Midbrain (tissue), 1 donor: ENCODE measurements at places on chromosomes 12 and 14.

GRCh38 chr12:50933459-50934124 is 18.8 kb upstream of the HIGD1C start:
- DNase-seq: no peak

DNA sequence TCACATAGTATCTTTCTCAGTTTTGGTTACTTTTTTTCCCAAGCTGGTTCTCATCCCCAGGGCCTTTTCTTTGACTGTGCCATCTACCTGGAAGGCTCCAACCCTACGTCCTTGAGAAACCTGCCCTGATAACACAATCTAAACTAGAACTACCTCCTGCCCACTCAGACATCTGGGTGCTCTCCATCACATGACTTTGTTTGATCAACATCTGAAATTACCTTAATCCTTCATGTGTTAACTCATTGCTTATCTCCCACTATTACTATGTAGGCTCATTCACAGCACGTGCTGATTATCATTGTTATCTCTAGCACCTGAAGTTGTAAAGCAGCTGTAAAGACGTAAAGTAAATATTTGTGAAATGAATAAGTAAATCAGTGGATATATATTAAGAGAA is 784.0 kb downstream of the TMTC2 start:
- no peak for DNase-seq

GRCh38 chr14:61090432-61091216 is 109.6 kb downstream of the SLC38A6 start:
- no peak for DNase-seq

DNA sequence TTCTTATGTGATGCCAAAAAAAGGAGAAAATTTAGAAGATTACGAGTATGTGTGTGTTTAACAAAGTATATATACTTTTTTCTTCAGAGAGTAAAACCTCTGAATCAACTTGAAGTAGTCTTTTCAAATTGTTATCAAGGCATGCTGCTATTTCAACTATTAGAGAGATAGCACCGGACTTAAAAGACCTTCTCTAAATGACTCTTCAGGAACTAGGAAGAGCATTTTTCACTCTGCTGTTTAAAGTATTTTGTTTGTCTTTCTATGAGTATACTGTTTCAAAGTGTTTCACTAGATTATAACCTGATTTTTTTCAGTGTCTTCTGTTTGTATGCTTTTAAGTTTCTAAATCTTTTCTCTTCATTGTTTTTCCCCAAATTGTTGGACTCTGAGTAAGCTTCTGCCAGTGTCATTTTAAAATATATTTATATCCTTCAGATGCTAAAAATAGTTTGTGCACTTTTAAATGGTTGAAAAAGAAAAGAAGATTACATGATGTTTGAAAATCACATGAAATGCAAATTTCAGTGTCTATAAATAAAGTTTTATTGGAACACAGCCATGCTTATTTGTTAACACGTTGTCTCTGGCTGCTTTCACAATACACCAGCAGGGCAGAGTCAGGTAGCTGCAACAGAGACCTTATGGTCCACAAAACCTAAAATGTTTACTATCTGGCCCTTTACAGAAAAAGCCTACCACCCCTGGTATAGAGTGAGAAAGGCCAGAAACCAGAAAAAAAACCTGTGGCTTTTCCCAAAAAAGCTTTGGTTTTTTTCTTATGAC is 21.3 kb downstream of the CRADD start:
- DNase-seq: no peak

DNA sequence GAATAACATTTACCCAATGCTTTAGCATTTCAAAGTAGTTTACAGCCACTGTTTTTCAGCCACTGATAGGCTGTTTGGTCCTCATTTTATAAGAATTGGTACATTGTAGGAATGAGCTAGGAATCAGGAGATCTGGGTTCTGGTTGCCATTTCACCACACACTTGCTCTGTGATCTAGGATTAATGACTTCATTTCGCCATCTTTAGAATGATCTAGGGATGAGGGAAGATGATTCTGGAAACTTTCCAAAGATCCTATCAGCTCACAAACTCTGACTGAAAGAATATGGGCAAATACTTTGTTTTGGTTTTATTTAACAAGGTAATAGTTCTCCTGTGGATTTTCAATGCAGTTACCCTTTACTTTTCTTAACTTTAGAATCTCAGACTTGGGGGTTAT is 155.0 kb downstream of the GCH1 start:
- DNase-seq: no peak

DNA sequence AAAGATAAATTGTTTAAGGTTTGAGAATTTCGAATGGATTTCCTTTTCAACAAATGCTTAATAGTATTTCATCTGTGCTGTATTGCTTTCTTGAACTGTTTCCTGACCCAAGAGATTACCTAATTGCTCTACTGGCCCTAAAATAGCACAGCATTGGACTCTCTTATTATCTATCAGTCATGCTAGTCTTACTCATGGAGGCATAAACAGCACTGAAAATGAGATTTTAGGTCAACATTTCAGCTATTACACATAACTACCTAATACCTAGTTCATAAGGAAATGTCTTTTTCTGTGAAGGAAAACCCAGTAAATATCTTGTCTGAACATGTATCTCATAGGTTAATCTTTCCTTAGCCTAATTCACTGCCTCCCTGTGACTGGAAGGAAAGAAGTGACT is 4.3 kb upstream of the ABCD2 start:
- no peak for DNase-seq

DNA sequence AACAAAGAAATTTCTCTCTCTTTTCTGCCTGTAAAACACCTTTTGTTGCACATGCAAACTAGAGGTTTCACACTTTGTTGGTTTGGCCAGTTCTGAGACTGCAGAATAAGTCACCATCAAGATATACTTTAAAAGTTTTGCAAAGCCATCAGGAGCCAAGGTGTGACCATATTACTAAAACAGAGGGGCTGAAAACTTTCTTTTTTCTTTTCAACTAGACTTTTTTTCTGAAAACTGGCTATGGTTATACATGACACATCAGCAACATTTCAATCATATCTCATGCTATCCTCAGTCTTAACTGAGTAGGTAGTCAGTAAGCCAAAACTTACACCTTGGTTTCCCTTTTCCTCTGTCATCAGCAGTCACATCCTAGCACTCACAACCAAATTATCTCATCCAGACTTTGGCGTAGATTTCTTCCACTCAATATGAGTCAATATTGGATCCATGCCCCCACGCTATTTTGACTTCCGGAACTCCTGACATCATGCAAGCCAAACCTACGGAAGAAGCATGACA is 4.1 kb upstream of the IFNG start:
- no peak for DNase-seq

DNA sequence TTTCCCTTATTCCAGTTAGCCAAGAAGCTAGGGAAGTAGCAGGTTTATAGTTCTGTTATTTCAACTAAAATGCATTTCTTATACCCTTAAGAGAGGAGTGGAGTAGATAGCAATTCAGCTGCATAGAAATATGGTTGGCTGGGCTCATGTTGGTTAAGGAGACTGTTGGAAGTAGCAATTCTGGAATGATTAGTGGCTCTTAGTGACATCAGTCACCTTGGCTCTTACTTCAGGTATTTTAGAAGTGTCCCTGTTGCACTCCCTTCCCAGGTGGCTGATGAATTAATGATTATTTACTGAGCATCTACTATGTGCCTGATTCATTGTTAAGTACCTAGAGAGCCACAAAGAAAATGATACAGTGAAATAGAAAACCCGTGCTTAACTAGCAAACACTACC is 128.1 kb downstream of the MGST1 start:
- no peak for DNase-seq

DNA sequence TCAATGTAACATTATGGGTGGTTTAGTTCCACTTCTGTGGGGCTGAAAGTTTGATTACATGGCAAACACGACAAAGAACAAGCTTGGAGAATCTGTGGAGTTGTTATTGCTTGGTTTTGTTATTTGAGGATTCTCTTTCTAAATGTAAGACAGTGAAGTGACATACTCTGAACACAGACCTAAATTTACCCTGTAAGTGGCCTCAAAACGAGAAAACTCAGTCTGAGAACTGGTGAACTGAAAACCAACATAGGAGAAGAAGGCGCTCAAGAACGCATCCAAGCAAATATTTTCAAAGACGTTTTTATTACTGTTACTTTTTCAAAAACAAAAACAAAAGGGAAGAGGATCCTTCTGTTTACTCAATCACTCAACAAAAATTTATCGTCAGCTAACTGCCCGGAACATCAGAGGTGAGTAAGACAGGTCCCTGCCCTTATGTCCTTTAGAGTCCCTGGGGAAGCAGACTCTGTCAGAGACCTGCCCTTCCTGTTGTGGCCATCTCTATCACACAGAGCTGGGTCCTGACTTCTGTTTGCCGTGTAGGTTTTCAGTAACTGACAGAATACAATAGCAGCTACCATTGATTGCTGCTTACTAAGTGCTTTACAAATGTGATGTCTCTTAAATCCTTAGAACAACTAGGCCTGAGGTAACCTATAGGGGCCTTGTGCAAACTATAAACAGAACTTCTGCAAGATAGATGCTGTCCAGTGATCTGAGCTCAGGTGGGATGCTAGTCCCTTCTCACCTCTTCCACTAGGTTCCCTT is 79.3 kb upstream of the C12orf71 start:
- DNase-seq: no peak

- no peak for DNase-seq
Measured at GRCh38 chr12:129068684-129069083, 215.4 kb downstream of the GLT1D1 start.

DNA sequence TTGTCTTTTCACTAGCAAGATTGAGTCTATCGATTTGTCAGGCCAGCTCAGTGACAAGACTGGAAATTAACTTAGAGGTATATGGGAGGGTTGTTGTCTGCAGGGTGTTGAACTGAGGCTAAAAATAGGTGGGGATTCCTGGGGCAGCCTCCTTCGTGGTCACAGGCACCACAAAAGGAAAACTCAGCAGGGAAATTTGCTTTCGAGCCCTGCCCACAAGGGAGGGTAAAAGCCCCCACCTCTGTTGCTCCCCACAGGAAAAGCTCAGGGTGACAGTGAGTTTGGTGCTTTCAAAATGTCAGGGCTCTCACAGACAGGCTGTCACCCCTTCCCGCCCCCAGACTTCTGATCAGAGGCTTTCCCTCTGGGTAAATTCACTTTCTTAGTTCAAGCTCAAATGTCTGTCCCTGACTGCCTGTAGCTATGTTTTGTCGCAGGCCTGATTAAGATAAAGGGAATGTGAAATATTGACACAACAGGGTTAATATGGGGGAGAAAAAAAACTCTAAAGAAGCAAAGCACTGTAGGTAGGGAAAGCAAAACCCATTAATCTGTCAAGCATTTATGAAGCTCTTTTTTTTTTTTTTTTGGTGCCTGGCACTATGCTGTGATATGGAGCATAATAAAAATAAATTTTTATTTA is 11.7 kb upstream of the NFKBIA start:
- DNase-seq: no peak

DNA sequence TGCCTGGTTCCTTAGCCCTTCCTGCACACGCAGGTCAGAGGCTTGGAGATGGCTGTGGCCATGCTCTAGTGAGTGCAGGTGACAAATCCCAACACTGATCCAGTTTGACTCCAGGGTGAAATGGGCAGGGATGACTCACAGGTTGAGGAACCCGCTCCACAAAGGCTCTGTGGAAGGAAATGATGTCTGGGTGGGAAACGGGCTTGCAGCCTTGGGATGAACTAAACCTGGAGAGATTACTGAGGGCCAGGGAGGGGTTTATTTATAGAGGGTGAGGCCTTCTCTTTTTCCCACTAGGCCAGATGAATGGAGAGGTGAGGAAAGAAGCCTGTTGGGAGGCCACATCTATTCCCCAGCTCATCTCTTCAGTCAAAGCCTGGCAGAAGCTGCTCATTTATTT is 29.3 kb upstream of the EMP1 start:
- DNase-seq: no peak

DNA sequence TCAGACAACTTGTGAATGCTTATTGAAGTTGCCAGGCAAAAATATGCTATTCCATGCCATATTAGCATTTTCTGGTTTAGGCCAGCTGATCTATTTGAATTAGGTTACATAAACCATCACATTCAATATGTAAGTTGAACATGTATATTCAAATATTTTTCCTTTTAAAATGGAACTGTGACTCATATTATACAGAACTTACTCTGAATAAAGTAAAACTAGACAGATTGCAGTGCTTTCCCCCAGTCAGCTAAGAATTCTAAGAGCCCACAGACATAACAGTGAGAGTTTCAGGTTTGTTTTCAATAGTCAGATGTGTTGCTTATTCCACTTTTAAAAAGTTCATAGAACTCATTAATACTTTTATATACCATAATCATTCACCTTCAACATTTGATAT is 119.8 kb downstream of the MGST1 start:
- DNase-seq: no peak

- DNase-seq: no peak
Measured at GRCh38 chr12:26231921-26232320, 36.5 kb downstream of the SSPN start.

GRCh38 chr12:98446060-98446459 is 69.3 kb upstream of the TMPO start:
- DNase-seq: no peak

DNA sequence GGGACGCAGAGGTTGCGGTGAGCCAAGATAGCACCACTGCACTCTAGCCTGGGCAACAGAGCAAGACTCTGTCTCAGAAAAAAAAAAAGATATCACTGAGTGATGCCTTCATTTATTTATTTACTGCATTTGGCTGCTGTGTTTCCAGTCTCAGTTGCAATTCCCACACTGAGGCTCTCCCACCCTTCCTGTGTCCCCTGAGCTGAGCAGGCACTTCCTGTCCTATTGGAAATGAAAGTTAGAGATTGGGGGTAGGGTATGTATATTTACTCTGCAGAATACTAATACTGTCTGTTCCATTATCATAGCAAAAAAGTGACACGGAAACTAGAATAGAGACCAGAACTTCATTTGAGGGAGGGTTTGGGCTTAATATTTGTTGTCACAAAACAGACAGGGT is 1.6 kb upstream of the RBMS2 start:
- DNase-seq: no peak

GRCh38 chr12:78797196-78797931 is 67.2 kb upstream of the SYT1 start:
- DNase-seq: no peak

DNA sequence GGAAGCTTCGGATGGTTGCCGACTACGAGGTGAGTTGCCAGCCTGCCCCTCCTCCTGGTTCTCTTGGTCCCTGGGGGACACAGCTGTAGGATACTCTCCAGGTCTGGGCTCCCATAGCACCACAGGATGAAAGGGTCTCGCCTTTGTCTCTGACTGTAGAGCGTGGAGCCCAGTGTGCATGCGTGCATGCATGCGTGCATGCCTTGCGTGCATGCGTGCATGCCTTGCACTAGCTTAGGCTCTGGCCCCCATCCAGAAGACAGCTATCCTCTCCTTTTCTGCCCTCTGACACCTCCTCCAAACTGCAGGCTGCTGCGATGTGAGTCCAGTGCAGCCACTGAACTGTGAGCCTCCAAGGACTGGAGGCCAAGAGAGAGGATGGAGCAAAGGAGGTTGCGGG is 19.1 kb downstream of the NGB start:
- no peak for DNase-seq
